NCI-H460 (cell line): ENCODE measurements at places on chromosomes 3 and 15.

DNA sequence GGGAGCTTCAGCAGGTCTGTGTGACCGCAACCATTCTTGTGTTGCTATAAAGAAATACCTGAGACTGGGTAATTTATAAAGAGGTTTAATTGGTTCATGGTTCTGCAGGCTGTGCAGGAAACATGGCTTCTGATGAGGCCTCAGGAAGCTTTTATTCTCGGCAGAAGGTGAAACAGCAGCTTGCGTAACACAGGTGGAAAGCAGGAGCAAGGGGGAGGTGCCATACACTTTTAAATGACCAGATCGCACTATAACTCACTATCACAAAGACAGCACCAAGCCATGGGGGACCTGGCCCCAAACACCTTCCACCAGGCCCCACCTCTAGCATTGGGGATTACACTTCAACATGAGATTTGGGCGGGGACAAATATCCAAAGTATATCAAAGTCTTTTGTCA, 8.3 kb upstream of the CIB2 start:
- no peak for DNase-seq

DNA sequence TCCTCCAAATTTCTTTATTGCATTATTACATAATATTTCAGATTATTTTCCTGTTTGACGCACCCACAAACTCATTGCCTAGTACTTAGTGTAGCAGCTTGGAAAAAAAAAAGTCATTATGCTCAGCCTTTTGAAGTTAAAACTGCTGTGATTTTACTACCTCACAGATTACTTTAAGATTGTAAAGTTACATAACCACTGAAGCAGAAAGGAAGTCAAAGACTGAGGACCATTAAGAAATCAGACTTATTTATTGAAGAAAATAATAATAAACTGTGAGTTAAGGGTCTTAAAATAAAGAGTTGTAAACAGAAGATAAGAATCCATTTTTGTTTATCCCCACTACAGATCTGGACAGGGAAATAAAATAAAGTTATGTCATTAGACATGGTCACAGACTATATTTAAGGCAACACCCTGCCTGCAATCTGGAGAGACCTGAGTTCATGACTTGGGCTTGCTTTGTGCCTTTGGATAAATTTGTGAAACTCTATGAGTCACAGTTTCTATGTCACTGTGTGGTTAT, 212.1 kb upstream of the ROBO2 start:
- no peak for DNase-seq

- no peak for DNase-seq
Observed at GRCh38 chr15:75616766-75617165, 8.8 kb downstream of the SNUPN start.

DNA sequence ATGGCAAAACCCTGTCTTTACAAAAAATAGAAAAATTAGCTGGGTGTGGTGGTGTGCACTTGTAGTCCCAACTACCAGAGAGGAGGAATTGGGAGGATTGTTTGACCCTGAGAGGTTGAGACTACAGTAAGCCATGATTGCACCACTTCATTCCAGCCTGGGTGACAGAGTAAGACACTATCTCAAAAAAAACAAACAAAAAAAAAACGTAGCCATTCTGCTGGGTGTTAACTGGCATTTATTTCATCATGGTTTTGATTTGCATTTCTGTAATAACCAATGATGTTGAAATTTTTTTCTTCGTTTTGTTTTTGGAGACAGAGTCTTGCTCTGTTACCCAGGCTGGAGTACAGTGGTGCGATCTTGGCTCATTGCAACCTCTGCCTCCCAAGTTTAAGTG, 63.3 kb downstream of the RPLP1 start:
- no peak for DNase-seq

DNA sequence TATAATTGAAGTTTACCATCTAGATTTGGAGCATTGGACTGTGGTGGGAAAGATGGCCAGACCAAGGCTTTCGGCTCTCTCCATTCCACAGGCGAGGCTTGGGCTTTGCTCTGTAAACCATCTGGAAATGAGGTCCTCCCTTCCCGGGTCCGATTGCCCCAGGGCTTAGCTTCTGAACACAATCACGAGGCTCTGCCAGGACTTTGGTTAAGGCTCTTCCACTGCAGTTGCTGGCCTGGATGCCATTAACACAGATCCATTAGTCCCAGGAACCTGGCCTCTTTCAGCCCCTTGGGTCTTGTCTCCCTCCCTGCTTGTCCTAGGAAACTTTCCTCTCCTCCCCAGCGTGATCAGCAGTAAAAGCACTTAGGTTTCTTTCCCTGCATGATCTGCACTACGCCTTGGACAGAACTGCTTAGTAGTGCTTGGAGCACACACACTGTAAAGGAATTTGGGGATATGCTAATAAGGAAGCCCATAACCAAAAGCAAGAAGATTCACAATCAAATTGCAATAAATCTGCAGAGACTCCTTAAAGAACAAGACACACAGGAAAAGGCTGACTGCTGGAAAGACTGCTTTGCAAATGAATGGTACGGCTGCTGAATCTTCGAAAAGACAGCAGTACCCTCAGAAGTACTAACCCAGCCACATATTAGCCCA, 154.3 kb downstream of the ECT2 start:
- no peak for DNase-seq

DNA sequence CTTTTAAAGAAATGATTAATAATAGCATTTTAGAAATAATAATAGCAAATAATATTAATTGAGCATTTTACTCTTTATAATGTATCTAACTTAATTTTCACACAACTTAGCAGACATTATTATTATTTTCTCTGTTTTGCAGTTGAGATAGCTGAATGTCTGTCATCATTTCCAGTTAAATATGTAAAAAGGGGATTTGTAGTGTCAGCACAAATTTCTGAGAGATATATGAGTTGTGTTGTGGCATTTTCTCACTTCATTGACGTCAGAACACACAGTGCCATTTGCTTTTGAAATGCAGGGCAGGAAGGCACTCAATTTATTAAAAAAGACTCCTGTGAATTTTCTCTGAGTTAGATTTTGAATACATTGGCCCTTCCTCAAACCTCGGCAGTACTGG, 111.0 kb downstream of the GRM7 start:
- no peak for DNase-seq

DNA sequence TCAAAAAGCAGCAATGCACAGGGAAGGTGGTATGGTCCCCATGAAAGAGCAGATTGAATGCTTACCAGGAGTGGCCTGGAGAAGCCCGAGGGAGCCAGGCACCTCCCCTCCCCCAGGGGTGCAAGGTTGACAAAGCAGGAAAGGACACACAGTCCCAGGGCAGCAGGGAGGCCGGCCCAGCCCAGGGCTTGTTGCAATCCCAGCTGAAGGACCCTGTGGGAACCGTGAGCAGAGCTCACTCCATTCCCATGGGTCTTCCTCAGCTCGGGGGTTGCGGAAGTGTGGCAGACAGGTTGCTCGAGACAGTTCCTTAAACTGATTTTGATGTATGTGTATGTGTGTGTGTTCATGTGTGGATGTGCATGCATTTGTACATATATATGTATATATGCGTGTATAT, 15.8 kb downstream of the UROC1 start:
- no peak for DNase-seq

- no peak for DNase-seq
Observed at GRCh38 chr3:25801786-25802185, 11.9 kb downstream of the OXSM start.

DNA sequence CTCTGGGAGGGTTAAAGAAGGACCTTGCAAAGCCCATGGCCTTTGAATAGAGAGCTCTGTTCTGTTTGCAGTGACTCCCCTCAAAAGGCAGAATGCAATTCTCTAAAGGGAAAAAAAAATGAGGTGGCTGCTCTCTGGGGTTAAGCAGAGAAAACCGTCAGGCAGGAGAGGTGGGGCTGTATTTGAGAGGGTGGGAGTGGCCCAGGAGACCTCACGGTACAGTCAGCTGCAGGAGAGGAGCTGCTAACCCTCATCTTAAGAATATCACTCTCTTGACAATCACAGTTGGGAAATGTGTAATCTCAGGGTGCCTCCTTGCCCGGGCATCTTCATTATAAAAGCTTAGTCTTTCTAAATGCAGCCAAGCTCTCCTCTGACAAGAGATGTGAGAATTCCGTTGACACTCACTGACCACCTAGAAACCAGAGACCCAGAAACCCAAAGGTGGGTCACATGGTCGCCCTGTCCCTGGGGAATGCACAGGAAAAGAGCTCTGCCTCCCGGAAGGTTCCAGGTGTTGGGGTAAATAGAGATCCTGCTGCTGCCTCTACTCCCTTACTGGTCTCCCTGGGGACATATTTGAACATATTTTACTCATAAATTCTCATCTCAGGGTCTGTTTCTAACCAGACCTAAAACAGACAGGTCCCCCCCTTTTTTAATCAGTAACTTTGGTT, 159.1 kb upstream of the CTDSPL start:
- DNase-seq, result no peak

- no peak for DNase-seq
Observed at GRCh38 chr15:63408524-63408923, 26.9 kb upstream of the CA12 start.

- no peak for DNase-seq
Observed at GRCh38 chr3:187961366-187961765, 192.6 kb upstream of the LPP start.

- DNase-seq, result peak; percentile 49
Observed at GRCh38 chr15:70863450-70864218, 9.7 kb upstream of the LARP6 start.
